ENCODE measurements at places on chromosomes 12 and 14. TPM values are rescaled to one million over a fixed set of nuclear protein-coding genes. Genes with fewer than 3 reads are reported as not detected.

Gene RTL1
- 0.26 TPM for total RNA-seq

Gene KCNC2
- total RNA-seq = not detected

Gene ACTR6
- 19.4 TPM for total RNA-seq

Gene KCNH3
- total RNA-seq = 2.2 TPM

Gene NGB
- total RNA-seq = not detected

Gene SLC41A2
- total RNA-seq = 21.1 TPM

Gene TMPO
- 78.3 TPM for total RNA-seq

Gene SERPINA10
- not detected for total RNA-seq

Gene GYS2
- not detected for total RNA-seq
